ENCODE measurements at places on chromosomes 3 and 15.

DNA sequence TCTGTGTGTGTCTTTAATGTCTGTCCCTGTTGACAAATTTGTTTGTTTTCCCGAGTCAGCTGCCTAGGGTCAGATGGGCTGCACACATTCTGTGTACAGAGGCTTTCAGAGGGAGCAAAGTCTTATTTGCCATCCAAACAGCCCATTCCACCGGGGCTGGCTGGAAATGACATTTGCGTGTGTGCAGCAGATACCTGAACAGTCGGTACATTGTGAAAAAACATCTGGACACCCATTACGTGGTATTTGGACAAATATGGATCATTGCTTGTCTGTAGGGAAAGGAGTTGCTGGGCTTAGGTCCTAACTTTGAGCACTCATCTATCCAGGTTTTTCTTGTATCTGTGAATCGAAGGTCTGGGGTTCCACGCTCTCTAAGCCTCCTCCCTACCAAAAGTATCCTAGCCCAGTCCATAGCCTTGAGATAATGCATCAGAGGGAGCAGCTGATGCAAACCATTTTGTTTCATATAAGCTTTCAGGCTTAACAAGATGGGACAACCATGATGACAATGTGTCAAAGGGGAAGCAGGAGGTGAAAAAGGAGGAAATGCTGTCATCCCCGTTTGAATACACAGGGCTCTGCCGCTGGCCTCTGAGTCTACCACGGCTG is 22.2 kb upstream of the CMTM8 start:
- no peaks in the 10 kb centered on the region for H3K36me3 ChIP-seq
- H3K27ac ChIP-seq: no peak overlapping the region
- H3K4me3 ChIP-seq: no peak overlapping the region
- H3K27me3 ChIP-seq: no peaks in the 10 kb centered on the region

DNA sequence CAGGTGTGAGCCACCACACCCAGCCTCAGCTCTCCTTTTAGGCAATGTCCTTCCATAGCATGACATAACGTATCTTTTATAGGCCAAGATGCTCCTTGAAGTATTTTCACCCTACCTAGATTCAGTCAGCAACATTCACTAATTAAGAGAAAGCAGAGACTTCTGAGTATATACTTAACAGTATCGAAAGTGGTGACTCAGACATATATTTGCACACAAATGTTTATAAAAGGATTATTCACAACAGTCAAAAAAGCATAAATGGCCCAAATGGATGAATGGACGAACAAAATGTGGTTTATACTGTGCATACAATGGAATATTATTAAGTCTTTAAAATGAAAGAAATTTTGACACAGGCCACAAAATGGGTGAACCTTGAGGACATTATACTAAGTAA is 108.6 kb downstream of the ZNF385D start:
- H3K4me1 ChIP-seq: no peaks in the 10 kb centered on the region
- H3K4me3 ChIP-seq: no peak overlapping the region
- H3K36me3 ChIP-seq: no peaks in the 10 kb centered on the region
- no peak overlapping the region for H3K27ac ChIP-seq

DNA sequence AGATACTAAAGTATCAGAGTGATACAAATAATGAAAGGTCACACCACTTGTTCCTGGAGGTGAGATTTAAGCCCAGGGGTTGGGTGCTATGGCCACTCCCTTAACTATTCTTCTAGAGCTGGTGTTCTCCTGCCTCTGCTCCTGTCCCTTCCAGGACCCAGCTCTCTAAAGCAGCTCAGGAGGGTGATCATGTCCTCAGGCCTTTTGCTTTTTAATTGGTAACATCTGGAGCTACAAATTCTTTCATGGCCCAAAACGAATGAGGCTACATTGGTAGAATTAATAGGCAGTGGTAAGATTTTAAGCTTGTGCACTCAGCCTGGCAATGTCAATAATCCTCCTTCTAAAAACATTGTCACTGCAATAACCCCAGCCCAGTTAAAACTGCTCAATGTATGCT is 38.2 kb upstream of the CNOT10 start:
- H3K4me3 ChIP-seq: no peak overlapping the region
- no peak overlapping the region for H3K27ac ChIP-seq
- no peaks in the 10 kb centered on the region for H3K36me3 ChIP-seq
- no peaks in the 10 kb centered on the region for H3K4me1 ChIP-seq
- no peaks in the 10 kb centered on the region for H3K27me3 ChIP-seq

DNA sequence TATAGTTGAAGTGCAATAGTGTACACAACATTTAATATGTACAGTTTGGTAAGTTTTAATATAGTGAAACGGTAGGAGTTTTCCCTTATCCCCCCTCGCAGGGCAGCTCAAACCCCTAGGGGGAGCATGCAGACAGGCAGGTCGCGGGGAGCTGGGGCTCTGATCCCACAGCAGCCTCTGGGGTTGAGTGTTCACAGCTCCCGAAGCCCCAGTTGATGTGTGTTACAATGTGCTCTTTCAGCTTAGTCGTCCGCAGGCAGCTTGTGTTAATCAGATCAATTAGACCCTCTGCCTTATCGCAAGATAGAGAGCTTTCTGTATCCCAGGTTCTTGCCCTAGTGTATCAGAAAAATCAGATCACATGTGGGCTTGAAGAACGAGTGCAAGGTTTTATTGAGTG is 143.1 kb upstream of the CHRNA7 start:
- no peak overlapping the region for H3K27ac ChIP-seq
- H3K4me1 ChIP-seq: no peaks in the 10 kb centered on the region

- DNase-seq: no peak
- H3K27ac ChIP-seq: no peak overlapping the region
- H3K27me3 ChIP-seq: no peaks in the 10 kb centered on the region
- H3K36me3 ChIP-seq: no peaks in the 10 kb centered on the region
- H3K4me3 ChIP-seq: no peak overlapping the region
- no peaks in the 10 kb centered on the region for H3K4me1 ChIP-seq
Observed at GRCh38 chr15:100570275-100570674, 31.7 kb downstream of the LINS1 start.

DNA sequence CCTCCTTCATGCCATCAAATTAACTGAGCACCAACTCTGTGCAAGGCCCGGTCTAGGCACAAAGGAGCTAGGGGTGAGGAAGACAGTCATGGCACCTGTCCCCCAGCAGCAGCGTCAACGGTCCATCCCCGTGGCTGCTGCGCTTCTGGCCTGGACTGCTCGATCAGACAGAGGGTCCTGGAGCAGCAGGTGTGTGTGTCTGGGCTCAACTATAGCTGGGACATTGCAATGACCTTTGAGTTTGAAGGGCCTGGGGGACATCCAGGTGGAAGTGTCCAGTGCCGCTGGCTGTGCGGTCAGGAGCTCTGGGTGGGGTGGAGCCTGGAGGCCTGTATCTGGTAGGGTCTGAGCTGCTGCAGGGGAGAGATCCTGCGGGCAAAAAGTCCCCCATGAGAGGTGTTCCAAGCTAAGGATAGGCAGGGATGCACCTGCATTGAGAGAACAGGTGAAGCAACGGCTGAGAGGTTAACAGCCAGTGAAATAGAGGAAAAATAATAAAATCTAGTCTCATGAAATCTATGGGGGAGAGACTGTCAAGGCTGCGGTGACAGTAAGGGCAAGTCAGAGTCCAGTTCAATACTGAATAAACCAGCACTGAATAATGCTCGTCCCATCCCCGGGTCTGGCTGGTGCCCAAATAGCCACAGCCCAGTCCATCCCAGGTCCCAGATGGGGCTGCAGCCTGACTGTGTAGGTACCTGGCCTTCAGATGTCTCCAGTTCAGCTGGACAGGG is 25.4 kb upstream of the SLC41A3 start:
- no peak overlapping the region for H3K4me3 ChIP-seq
- DNase-seq: no peak
- H3K4me1 ChIP-seq: no peaks in the 10 kb centered on the region
- H3K27me3 ChIP-seq: no peaks in the 10 kb centered on the region
- H3K36me3 ChIP-seq: no peaks in the 10 kb centered on the region
- H3K27ac ChIP-seq: no peak overlapping the region

DNA sequence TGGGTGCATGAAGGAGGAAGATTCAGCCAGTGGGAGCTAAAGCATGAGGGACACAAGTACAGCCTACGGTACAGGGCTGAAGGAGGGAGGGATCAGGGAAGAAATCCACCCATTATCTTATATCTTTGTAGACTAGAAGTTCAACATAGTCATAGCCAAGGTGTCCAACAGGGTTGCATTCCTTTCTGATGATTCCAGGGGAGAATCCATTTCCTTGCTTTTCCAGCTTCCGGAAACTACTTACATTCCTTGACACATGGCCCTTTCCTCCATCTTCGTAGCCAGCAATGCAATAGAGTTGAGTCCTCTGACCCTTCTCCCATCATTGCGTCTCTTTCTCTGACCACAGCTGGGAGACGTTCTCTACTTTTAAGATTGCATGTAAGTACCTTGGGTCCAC is 471.0 kb upstream of the SEMA6D start:
- peaks cover 2% of the 10 kb centered on the region for H3K4me1 ChIP-seq
- no peak overlapping the region for H3K27ac ChIP-seq

DNA sequence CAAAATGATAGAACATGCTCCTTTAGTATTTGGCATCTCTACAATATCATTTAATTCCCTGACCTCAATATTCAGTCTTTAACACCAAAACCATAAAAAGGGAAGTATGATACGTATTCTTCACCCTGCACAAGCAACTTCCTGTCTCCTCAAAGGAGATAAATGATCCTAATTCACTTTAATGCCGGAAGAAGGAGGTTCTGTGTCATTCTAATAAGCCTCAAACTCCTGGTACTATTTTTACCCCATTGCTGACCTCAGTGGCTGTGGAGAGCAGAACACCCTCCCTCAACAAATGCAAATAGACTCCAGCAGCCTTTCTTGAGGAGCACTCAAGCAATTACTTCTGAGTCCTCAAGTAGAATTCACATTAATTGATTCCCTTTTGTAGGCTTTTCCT is 173.3 kb downstream of the TMEM108 start:
- H3K4me1 ChIP-seq: 0 out of 2 replicates have a peak, but pooled peaks cover 1% of the 10 kb centered on the region
- peak; percentile 41 for DNase-seq
- H3K27me3 ChIP-seq: no peaks in the 10 kb centered on the region
- H3K36me3 ChIP-seq: no peaks in the 10 kb centered on the region
- H3K27ac ChIP-seq: no peak overlapping the region
- no peak overlapping the region for H3K4me3 ChIP-seq

DNA sequence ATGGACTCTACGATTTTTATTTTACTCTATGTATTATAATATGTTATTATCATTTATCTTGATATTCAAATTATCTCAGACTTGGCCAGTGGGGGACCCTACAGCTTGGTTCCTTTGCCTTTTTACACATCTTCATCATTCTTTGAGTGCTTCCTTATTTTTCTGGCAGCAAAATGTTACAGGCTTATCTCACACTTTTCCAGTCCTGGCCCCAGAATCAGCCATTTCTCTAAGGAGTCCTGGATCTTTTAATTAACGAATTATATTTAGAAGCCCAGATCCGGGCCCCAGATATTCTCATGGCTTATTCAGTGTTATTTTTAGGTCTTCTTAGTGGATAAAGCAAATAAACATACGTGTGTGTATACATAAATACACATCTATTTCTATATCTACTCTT is 32.8 kb upstream of the MELTF start:
- H3K36me3 ChIP-seq: no peaks in the 10 kb centered on the region
- no peaks in the 10 kb centered on the region for H3K27me3 ChIP-seq
- no peak overlapping the region for H3K4me3 ChIP-seq

DNA sequence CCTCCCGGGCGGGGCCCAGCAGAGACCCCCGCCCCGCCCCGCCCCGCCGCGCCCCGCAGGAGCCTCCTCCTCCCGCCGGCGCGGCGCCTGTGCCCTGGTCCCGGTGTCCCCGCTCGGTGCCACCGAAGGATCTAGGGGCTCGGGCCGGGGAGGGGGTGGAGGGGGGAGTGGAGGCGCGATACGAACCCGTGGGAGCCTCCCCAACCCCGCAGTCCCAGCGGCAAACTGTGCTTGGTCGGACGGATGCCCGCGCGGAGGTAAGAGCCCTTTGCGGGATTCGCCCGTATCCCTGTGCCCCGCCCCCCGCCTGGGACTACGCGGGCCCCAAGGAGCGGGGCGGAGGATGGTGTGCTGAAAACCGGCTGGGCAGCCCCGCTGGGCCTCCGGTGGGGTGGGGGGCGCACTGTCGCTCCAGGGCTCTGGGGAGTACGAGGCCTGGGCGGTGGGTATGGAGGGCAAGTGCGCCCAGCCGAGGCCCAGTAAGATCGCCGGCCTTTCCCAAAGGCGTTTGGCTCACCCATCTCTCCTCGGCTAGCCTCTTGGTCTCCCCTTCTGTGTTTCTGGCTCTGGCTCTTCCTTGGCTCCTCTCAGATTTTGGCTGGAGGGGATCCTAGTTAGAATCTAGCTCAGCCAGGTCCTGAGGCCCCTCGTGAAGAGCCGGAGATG is 65.6 kb upstream of the POLG start:
- no peak overlapping the region for H3K4me3 ChIP-seq
- no peaks in the 10 kb centered on the region for H3K36me3 ChIP-seq
- H3K27me3 ChIP-seq: peaks cover 95% of the 10 kb centered on the region
- peaks cover 4% of the 10 kb centered on the region for H3K4me1 ChIP-seq
- no peak overlapping the region for H3K27ac ChIP-seq
- DNase-seq: no peak

Measured in iPS DF 6.9 (cell line).